CD4-positive, CD25-positive, alpha-beta regulatory T cell (primary cell): ENCODE measurements at places on chromosomes 6 and 20.

- DNase-seq: peak; percentile 35
These were observed 118.4 kb downstream of the GRM4 start for GRCh38 chr6:34027445-34027936.

DNA sequence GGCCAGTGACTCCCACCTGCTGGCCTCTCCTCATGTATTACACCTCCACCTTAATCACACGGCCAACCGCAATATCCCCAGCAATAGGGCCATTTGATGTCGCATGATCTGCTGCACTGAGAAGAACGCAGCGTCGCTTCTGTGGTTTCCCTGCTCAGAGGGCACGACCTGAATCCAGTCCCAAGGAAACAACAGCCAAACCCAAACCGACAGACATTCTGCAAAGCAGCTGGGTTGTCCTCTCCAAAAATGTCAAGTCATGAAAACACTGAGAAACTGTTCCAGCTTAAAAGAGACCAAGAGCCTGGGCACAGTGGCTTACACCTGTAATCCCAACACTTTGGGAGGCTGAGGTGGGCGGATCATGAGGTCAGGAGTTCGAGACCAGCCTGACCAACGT lies 7.5 kb upstream of the BPI start:
- no peak for DNase-seq

- DNase-seq: peak; percentile 83
These were observed 2.7 kb downstream of the L3MBTL3 start for GRCh38 chr6:130020907-130021629.

GRCh38 chr6:41097467-41098090 lies 24.8 kb downstream of the NFYA start:
- no peak for DNase-seq

- DNase-seq: no peak
These were observed 350.3 kb downstream of the KIF16B start for GRCh38 chr20:16222859-16223411.

DNA sequence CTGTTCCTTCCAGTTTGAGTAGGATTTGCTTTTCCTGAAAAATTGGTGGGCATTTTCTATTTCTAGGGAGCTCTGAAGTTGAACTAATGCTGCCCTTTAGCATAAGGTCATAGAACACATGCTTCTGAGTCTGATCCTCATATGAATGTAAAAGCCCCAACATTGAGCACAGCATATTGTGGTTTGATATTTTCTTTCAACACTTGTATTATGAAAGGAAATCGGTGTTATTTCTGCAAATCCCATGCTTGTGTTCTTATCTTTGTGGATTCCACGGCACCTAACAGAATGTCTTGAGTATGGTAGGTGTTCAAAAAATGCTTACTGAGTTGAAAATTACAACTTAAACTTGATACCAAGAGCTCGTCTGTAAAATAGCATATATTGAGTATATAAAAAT lies 85.8 kb downstream of the TRMT11 start:
- no peak for DNase-seq

GRCh38 chr6:137816133-137816579 lies 50.9 kb upstream of the TNFAIP3 start:
- DNase-seq: no peak

GRCh38 chr6:141483598-141484061 lies 649.1 kb upstream of the GJE1 start:
- DNase-seq: peak; percentile 94

DNA sequence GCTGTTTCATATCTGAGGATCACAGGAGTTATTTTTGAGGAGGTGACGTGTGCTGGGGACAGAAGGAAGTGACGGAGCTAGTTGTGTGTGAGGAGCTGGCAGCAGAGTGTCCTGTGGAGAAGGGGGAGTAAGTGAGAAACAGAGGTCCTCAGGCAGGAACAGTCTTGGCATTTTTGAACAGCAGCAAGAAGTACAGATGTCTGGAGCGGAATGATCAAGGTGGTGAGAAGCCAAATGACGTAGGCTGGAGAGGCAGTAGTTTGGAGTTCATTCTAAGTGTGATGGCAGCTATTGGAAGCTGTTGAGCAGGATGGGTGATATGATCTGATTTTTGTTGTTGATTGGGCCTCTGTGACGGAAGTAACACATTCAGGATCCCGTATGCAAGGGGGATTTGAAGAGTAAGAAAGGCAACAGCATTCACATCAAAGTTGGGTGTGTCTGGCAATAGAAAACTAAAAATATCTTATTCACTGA lies 52.3 kb downstream of the SOBP start:
- DNase-seq: no peak

DNA sequence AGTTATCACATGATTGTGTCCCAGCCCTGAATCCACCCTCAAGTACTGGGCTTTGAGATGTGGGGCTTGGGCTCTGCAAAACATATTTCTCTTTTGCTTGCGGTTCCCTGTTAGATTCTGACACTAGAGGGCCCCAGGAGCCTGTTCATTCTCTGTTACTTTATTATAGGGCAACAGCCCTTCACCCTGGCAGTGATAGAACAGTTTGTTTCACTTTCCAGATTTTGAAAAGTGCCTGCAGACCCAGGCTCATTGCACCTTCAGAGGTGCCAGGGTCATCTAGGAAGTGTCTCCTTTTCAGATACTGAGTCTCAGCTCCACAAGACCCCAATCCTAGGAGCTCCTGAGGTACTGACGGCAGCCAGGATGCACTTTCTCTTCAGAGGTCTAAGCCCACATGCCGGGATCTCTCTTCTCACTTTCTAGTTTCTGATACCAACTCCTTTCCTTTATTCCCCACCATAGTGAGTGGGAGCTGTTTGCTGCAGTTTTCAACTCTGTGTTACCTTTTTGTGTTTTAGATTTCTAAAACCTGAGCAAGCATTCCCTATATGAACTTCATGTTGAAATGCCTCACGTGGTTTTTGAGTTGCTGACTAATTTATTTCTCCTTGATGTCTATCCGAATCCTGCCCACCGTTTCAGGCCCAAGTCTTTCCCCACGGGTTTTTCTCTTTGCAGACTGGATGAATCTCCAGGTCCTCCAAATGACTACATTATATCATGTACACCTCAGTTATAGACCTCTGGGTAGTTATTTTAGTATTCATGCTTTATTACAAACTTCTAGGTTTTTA lies 10.9 kb downstream of the ABT1 start:
- peak; percentile 69 for DNase-seq

DNA sequence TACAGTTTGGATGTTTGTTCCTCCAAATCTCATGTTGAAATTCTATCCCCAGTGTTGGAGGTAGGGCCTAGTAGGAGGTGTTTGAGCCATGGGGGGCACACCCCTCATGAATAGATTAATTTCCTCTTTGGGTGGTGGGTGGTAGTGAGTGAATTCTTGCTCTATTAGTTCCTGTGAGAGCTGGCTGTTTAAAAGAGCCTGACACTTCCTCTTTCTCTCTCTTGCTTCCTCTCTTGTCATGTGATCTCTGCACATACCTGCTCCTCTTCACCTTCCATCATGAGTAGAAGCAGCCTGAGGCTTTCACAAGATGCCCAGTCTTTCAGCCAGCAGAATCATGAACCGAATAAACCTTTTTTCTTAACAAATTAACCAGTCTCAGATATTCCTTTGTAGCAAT lies 340.2 kb upstream of the CHD6 start:
- DNase-seq: no peak

GRCh38 chr6:159483259-159483658 lies 209.8 kb downstream of the SOD2 start:
- no peak for DNase-seq

DNA sequence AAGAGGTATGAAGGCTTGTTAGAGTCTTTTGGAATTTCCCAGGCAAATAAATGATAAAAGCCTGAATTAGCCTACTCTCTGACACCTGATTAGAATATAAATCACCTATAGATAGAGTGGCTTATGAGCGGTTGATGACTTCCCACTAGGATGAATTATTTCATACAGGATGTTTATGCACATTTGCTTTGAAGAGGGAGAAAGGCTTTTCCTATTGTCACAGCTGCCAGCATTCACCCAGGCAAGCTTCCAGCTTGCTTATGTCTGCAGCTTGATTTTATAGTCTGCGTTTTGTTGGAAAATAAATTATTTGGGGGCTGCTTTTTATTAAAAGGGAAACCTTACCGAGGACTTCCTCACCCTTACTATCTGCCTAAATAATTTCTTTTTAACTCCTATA lies 51.3 kb upstream of the EIF2S2 start:
- DNase-seq: no peak

DNA sequence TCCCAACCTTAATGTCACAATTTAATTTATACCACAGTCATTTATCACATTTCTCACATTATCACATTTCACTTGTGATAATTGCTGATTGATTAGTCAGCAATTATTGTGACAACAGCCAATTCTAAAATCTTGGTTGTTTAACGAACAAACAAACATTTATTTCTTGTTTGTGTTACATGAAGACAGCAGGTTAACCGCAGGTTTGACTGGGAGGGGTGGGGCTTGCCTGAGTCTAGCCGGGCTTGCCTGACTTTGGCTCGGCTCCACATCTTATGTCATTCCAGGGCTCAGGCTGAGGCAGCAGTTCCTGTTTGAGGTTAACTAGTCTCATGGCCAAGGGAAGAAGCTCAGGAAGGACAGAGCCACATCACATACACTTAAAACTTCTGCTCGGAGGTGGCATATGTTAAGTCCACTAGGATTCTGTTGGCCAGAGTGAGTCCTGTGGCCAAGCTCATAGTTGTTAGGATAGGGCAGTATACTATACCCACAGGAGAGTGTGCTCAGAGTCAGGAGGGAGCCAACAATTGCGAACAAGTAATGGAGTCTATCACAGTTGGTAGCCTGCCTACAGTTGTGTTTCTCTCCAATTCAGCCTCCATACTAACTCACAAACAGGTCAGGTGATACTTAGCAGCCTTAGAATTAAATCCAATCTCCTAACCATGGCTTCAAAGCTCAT lies 90.0 kb upstream of the IFNGR1 start:
- DNase-seq: no peak

- no peak for DNase-seq
These were observed 42.8 kb downstream of the GPR6 start for GRCh38 chr6:110020888-110021287.

DNA sequence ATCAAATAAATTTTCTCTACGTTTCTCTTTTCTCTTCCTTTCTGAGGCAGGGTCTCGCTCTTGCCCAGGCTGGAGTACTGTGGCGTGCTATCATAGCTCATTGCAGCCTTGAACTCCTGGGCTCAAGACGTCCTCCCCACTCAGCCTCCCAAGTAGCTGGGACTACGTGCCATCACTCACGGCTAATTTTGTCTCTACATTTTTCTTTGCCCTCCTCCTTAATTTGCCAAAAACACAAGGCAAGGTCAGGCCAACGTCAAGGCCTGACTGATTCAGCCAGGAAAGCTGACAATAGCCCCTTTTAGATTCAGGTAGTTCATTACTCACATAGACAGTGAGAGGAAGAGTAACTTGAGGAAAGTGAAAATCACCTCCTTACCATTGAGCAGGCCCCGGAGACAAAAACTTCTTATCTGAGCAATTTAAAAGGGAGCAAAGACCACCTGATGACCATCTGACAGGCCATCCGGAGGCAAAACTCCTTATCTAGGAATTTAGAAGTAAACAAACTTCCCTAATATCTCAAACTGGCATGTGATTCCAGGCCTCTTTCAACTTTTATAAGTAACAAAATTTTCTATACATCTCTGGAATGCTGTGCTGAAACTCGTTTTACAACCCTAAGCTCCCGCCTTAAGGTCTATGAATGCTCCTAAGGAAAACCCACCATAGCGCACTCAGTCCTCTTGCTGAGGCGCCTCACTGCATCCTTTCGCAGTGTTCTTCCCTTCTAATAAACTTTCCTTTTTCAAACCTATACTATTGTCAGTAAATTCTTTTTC lies 42.1 kb upstream of the SRPK1 start:
- DNase-seq: no peak

DNA sequence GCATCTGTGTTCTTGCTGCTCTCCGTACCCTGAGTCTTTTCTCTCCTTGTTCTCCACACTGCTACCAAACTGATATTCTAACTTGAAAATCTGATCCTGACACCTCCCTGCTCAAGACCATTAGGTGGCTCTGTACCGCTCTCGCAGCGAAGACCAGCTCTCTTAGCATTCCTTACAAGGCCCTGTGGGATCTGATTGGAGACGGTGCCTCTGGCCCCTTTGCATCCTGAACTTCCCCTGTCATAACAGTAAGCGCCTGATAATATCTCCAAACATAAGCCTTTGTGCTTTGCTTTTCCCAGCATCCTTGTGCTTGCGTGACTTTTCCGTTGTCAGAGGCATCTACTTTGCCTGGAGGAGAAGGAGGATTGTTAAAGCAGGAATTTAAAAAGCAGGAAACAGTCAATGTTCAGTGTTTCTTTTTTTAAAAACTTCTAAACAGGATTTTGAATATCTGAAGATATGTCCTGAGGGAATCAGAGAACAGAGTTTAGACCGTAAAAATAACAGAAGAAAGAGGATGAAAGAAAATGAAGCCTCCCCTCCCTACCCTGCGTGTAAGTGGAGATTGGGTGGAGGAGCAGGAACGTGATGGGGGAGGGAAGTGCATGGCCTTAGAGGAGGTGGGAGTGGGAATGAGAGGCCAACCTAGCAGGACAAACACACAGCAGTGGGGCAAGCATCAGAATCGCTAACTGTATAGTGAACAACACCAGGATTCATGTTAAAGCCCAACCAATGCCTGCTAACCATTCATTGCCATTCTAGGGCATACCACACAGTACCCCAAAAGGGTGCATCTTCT lies 89.2 kb upstream of the STMND1 start:
- DNase-seq: no peak

- DNase-seq: no peak
These were observed 957 bp upstream of the VEGFA start for GRCh38 chr6:43768983-43769525.

GRCh38 chr6:110013386-110013785 lies 35.3 kb downstream of the GPR6 start:
- no peak for DNase-seq

GRCh38 chr6:88380083-88380482 lies 213.9 kb upstream of the CNR1 start:
- DNase-seq: no peak

GRCh38 chr6:11318835-11319813 lies 86.7 kb upstream of the NEDD9 start:
- no peak for DNase-seq

GRCh38 chr6:119466226-119466625 lies 116.7 kb upstream of the MAN1A1 start:
- DNase-seq: no peak

DNA sequence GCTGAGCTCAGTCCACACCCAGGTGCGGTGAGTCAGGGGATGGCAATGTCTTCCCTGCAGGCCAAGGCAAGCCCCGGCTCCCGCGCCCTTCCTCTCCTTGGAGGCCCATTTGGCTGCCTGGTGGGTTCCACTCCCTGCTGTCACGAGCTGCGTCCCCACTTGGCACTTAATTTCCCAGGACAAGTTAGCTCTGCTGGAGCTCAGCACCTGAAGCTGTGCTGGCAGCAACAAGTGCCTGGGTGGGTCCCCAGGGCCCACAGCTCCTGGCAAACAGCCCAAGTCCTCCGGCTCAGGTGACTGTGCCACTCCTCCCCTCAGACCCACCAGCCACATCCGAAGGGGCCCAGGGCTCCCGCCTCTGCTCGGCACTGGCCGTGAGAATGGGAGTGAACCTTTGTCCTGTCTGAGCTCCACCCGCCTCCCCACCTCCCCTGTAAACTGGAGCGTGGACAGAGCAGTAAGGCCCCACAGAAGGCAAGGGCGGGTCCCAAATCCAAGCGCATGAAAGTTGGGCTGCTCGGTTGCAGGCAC lies 16.9 kb downstream of the LAMA5 start:
- no peak for DNase-seq

- no peak for DNase-seq
These were observed 305.5 kb downstream of the SLC35F1 start for GRCh38 chr6:118212451-118213173.

- no peak for DNase-seq
These were observed 7.3 kb upstream of the KCNG1 start for GRCh38 chr20:51029963-51030920.
